ENCODE measurements at places on chromosomes 5 and 9.

- DNase-seq: no peak
Measured at GRCh38 chr5:139277171-139277570, 16.4 kb upstream of the MATR3 start.

- DNase-seq: no peak
Measured at GRCh38 chr5:169412831-169413230, 111.9 kb upstream of the SLIT3 start.

DNA sequence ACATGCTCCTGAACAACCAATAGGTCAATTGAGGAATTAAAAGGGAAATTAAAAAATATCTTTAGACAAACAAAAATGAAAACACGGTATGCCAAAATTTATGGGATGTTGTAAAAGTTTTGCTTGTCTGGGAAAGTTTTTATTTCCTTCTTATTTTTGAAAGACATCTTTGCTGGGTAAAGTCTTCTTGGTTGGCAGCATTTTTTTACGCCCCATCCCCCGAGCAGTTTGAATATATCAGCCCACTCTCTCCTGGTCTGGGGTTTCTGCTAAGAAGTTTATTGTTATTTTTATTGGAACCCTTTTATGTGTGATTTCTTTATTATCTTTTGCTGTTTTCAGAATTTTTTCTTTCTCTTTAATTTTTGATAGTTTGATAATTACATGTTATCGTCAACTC, 16.3 kb downstream of the XRCC4 start:
- no peak for DNase-seq

GRCh38 chr9:98502976-98503325, 205.8 kb downstream of the GABBR2 start:
- no peak for DNase-seq

- DNase-seq: no peak
Measured at GRCh38 chr5:58868931-58869330, 286.1 kb downstream of the RAB3C start.

- peak; percentile 90 for DNase-seq
Measured at GRCh38 chr5:138491669-138492559, 26.6 kb downstream of the EGR1 start.

DNA sequence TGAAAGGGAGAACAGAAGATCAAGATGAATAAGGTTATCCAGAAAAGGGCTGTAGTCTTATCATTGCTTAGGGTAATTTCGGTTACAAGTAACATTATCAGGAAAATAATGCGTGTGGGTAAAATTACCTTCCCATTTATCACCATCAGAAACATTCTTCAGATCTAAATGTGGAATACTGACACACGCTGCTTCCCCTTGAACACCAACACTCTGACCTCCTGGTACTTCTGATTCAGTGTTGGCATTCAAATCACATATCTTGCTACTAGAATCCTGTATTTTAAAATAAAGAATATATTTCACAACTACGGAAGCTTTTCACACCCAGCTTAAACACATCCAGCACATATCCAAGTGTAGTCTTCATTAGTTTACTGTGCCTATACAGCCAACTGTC, 70.2 kb downstream of the PKD2L2 start:
- no peak for DNase-seq

DNA sequence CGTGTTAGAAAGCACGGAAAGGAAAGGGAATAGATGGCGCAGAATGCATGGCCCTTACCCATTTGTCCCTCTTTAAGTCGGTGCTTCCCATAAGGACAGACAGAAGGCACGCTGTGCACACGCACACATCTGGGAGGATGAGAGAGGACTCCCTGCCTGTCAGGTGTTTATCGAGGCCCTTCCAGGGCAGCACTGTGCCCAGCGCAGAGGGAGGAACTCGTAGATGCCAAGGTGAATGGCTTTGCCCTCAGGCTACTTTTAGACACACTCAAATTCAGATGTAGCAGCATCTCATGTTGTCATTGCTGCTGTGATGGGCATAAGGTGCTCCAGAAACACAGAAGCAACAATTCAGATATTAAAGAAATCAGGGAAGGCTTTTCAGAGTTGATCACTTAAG, 70.2 kb upstream of the CTSL start:
- no peak for DNase-seq

DNA sequence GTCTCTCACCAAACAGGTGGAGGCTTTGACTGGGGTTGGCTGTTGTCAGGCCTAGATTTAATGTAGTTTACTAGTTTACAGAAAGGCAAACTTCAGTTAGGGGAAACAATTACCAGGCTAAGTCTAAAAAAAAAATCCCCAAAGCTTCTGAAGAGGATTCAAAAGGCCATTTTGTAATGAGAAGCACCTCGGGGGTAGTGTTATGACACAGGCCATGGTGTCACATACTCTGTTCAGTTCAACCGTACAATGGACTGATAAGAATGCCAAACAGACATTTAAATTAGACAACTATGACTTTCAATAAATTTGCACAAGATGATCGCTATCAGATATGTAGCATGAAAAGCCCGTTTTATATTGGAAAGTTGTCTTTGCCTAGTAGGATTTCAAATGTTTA, 120.1 kb upstream of the PCA3 start:
- DNase-seq: no peak

GRCh38 chr9:130045725-130046450, 2.9 kb upstream of the FNBP1 start:
- no peak for DNase-seq

GRCh38 chr9:102069969-102070368, 331.5 kb upstream of the GRIN3A start:
- DNase-seq: no peak

DNA sequence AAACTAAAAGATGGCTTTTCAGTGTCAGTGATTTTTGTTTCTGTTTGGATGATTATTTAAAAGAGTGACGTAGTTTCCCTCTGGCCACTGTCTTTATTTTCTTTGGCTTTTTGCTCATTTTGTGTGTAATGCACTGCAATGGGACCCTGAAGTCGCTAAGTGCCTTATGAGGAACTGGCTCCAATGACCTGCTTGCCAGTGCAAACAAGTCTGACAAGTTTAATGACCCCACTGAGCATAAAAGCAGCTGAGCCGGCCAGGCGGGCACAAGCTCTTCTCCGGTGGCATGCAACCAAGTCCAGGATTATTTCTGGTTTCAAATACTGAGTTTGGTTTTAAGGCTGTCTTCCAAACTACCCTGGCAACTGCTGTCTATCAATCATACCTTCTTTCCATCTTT, 15.6 kb upstream of the GNA14 start:
- DNase-seq: no peak

DNA sequence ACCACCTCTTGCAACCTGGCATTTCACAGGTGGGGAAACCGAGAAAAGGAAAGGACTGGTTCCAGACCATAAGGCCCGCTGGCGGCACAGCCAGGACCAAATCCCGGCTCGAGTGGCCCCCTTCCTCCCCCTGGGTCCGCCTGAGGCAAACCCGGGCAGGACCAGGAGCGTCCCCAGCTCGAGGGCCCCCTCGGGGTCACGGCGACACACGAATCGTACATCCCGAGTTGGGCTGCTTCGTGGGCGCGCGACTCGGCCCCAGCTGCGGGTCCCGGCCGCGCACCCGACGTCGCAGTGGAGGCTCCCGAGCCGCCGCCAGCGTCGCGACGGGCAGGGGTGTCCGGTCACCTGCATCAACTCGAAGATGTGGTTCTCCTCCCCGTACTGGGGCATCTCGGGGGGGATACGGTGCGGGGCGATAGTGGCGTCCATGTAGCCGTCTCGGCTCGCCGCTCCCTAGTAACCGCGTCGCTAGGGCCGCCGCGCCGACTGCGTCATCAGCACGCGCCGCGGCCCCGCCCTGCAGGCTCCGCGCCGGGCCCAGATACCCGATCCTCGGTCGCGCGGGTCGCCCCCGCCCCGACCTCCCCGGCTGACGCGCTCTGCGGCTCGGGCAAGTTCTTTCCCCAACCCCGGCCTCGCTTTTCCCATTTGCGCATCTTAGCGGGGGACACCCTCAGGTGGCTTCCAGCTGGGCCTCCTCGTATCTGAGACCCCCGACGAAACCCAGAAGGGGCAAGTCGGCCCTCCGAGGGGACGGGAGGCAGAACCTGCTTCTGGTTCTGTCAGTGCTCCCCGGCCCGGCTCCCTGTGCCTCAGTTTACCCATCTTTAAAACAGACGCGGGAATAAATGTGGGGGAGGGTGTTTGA, at the start of gene AK8:
Gene AK8, minus strand, starts transcription at position 461 of the 871 bp plus-strand sequence. Its CDS starts 29 bp downstream, at position 432.
- peak; percentile 80 for DNase-seq

- no peak for DNase-seq
Measured at GRCh38 chr9:35811381-35812024, 559 bp downstream of the SPAG8 start.

- no peak for DNase-seq
Measured at GRCh38 chr9:85268131-85268530, 473.6 kb downstream of the AGTPBP1 start.

DNA sequence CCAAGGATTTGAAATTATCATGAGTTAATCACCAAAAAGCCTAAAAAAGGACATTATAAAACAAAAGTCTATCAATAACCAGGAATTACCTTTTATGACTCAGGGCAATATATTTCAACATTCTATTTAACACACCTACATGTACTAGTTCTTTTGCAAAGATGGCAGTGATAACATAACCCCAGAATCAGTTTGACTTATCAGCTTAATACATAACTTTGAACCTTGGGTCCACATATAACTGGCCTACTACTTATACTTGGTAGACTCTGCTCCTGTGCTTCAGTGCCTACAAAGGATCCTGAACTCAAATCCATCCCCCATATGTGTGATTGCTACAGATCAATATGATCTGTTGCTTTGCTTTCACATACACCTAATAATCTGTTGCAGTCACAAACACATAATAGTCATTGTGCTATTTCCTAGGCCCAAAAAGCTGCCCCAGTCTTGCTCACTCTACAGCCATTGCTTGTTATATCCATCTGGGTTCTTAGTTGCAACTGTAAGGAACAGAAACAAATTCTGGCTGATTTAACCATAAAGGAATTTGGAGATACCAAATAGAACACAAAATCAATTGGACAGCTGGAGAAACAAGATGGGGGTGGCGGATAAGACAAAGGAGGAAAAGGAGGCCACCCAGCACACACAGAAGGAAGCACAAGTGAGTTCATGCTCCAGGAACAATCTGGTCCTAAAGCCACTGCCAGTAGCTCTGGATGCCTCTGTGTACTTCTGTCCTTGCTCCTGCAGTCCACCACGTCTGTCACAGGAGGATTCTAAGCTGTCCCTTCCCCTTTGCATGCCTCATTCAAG, 25.5 kb downstream of the DEPDC1B start:
- no peak for DNase-seq

DNA sequence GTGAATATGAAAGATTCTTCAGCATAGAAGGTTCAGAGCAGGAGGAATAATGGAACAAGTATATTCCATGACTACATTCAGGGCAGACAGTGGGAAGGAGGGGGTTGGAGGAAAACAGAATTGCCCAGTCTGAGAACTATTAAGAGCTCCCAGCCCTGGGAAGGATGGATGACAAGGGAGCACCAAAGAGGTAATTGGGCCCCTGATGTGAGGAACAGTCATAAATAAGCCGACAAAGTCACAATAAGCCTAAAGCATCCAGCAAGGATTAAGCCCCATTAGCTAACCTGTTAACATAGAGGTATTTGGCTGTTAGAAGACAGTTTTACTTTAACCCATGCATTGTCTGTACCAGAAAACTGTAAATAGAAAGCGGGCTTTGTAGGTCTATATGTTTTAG, 348.7 kb upstream of the SEMA6A start:
- DNase-seq: no peak

DNA sequence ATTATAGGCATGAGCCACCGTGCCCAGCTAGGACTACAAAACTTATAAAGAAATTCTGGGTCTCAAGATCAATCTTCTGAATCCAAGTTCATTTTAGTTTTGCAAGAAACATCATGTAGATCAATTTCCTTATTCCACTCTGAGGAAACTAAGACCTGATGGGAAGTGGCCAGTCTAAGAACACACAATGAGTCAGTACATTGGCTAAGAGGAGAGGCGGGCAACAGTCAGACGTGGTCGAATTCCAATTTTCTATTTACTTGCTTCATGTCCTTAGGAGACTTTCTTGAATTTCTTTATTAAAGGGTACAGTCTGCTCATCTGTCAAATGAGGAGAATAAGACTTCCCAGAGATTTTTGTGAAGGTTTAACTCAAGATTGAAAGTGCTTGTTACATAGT, 432.1 kb upstream of the BRINP1 start:
- DNase-seq: no peak

- DNase-seq: no peak
Measured at GRCh38 chr5:107951309-107951708, 280.6 kb upstream of the EFNA5 start.

- DNase-seq: no peak
Measured at GRCh38 chr9:138020120-138020794, 142.7 kb downstream of the CACNA1B start.

DNA sequence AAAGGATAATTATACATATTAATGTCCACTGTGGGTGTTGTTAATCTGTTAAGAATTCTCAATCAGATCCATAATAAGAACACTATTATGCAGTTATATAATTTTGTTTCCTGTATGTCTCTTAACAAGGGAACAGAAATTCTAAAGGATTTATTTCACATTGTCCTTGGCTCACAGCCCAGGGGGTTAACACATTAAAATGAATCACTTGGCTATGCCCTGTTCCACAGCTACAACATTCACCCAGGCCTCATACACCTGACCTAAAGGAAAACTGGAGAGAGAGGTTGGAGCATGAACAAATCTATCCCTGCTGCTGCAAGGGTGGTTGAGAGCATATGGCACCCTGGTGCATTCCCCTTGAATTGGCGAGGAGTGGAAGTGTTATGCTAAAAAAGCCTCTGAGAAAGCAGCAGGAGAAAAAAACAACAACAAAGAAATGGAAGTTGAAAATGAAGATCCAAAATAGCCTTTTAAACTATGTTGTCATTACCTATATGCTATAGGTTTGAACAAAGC, 116.0 kb downstream of the KCNN2 start:
- DNase-seq: no peak

DNA sequence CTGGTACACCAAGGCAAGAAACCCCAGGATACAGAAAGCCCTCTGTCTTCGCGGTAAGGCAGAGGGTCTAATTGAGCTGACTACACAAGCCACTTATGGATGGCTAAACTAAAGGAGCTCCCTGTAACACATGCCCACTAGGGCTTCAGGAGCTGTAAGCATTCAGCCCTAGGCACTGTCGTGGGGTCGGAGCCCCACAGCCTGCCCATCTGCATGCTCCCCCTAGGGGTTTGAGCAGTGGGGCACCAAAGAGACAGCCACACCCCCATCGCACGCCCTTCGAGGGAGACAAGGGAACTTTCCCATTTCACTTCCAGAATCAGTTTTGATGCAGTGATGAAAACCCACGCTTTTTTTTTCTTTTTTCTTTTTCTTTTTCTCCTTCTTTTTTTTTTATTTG, 11.0 kb upstream of the MTMR12 start:
- no peak for DNase-seq

- DNase-seq: no peak
Measured at GRCh38 chr9:95940265-95940664, 64.8 kb downstream of the ERCC6L2 start.

DNA sequence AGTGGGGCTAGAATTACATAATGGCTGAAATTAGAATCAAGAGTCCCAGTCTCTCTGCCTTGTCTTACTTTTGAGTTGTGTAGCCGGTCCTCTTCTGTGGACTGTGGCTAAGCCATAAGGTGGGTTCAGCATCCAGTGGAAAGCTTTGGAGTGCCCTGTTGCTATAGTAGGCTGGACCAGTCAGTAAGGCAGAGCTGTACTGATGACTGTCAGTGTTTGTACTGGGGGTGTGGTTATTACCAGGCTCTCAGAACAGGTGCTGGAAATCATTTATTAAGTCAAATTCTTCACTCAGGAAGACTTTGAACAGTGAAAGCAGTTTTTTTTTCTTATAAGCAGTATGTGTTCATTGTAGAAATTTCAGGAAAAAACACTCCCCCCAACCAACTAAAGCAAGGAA, 129.4 kb downstream of the ZSWIM6 start:
- no peak for DNase-seq

GRCh38 chr5:133919148-133920136, 49.0 kb downstream of the C5orf15 start:
- DNase-seq: no peak

- DNase-seq: no peak
Measured at GRCh38 chr9:19992556-19992955, 203.7 kb upstream of the SLC24A2 start.
